ENCODE measurements at places on chromosomes 3 and 15.
A peak's percentile ranks its signal among the peaks of the same experiment; 100 is the strongest.

DNA sequence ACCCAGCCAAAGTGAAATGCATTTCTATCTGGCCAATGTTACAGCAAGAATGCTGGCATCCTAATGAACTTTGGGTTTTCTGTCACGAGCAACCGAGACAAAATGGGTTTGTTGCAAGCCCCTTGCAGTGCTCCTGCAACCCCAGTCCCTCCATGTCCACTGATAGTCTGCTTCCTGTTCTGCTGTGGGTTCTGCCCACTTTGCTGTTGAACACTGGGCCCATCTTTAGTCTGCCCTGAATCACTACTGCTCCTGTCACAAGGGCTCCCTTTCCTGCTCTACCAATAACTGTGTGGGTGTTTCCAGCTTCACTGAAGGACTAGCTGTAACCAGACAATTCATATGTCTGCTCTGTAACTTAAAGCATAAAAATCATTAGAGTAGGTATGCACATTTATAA is 12.7 kb upstream of the OXSR1 start:
- DNase-seq, result peak; percentile 86

DNA sequence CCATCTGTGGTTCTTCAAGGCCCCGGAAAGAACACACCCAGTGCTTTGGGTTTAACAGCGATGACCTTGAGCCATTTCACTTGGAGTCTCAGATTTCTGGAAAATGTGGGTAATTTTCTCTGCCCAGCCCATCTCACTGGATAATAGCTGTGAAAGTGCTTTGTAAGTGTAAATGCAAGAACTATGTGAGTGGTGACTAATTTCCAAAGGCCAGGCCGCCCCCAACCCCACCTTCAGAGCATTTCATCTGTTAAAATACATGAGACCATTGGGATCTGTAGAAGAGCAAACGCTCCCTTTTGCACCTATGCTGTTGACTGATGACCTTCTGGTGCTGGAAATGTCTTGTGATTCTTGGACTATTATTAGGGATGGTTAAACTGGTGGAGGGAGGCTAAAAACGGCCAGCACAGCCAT is 196.8 kb upstream of the LPP start:
- no peak for DNase-seq

DNA sequence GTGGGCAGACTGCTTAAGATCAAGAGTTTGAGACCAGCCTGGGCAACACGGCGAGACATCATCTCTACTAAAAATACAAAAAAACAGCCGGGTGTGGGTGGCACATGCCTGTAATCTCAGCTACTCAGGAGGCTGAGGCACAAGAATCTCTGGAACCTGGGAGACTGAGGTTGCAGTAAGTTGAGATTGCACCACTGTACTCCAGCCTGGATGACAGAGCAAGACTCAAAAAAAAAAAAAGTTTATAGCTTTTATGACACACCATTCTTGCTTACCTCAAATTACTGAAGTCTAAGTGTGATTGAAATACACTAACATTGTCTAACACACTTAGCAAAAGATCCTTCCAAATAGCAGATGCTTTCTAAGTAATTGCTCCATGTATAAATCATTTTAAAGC is 207.6 kb downstream of the STAG1 start:
- no peak for DNase-seq

DNA sequence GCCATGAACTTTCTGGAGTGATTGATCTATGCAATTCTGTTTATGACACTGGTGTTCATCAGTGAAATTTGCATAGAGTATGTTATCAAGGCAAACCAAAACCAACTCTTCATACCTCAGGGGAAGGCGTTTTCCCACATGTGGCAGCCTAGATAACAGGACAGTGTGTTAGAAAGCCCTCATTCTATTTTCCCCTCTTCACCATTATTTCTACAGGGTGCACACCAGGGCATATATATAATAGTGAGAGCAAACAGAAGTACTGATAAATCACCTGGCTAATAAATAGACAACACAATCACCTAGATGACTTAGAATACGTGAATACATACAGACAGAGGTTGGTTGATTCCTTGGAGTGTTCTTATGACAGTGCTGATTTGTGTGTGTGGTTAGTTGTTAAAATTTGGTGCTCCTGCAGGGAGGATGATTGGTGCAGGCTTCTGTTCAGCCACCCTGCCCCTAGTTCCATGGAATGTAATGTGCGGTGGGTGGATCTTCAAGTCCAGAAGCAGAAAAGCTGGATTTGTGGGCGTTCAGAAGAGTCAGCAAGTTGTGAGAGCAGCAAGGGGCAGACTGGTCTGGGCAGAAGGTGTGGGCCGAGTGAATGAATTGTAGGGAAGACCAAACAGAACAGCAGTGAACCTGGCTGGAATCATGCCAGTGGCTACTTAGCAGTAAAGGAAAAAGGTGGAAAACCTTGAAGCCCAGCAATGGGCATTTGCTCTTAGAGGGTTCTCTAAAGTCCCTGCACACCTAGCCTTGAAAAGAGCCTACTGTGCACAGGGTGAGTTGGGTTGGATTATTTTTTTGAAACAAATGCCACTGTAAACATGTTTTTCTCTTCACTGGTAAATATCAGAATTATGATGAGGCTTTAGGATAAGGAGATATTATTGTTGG is 11.7 kb upstream of the RARRES1 start:
- DNase-seq, result no peak

- no peak for DNase-seq
Measured at GRCh38 chr3:14324224-14324944, 78.0 kb upstream of the SLC6A6 start.

DNA sequence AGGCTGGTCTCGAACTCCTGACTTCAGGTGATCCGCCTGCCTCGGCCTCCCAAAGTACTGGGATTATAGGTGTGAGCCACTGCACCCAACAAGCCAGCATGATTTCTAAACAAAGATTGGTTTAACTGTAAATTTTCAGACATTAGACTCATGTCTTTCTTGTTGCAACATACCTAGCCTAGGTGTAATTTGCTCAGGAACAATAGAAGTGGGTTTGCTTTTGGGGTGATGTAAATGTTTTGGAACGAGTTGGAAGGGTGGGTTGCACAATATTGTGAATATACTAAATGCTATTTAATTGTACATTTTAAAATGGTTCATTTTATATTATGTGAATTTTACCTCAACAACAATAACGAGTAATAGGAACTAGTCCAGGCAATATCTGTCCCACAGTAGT is 7.1 kb downstream of the CCR4 start:
- no peak for DNase-seq

DNA sequence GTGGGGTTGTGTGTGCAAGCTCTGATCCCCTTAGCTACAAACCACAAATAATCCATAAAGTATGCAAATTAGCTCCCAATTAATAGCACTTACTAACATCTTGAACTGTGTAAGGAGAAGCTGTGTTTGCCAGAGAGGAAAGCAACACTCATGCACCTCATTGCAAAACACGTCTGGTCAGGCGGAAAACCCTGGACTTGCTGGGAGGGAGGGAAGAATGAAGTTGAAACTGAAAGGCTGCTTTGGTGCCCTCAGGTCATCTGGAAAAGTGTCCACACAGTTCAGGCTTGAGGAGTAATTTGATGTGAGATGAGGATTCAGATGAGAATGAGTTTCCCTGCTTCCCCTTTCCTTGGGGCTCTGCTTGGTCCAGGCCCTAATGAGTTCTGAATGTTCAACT is 185.5 kb upstream of the ANKRD28 start:
- DNase-seq, result no peak

- no peak for DNase-seq
Measured at GRCh38 chr3:149871855-149872254, 58.8 kb downstream of the RNF13 start.

- no peak for DNase-seq
Measured at GRCh38 chr3:54917174-54917573, 10.7 kb downstream of the LRTM1 start.

GRCh38 chr15:52495125-52495524 is 33.6 kb downstream of the MYO5A start:
- DNase-seq, result peak; percentile 16

DNA sequence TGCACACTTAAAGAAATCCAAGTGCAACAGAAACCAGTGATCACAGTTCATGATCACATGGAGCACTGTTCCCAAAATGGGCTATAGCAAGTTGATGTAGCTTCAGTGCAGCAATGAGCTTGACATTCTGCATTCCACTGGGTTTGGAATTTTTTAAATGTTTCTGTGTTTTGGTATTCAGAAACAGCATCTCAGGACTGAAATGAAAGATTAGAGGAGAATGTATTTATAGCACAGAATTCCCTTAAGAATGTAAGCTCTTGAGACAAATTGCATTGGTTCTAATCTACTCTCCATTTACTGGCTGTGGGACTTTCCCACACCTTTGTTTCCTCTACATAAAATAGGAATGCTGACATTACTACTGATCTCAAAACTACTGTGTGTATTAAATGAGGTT is 162.7 kb downstream of the FGF12 start:
- DNase-seq, result no peak

DNA sequence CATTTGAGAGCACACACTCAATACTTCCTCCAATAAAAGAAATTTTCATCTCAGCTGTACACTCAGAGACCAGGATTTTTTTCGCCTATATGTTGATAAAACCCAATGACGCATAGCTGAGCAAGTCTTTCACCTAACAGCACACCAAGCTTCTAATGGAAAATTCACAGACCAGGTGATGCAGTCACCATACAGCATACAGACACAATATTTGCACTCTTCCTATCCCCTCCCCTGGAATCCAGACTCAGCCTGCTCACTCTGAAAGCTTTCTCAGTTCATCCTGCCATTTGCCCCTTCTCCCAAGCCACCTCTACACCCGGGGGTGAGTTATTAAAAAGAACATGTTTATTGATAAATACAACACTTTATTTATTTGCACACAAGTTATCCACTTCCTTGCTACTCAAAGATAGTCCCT is 1.7 kb downstream of the TBC1D5 start:
- no peak for DNase-seq

DNA sequence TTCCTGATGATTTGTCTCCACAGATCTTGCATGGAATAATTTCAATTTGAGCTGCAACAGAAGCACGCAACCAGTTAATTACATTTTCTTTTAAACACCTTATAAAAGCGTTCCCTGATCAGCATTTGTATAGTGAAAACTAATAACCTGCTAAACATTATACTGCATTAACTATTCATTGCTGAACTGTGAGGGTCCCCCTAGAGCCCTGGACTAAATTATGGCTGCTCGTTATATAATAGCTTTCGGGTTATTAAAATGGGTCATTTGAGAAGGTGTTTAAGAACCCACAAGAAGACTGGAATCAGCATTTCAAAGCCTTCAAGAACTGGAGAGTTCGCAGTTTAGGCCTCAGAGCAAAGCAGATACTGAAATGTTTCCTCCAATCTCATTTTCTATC is 52.9 kb upstream of the ICE2 start:
- no peak for DNase-seq

DNA sequence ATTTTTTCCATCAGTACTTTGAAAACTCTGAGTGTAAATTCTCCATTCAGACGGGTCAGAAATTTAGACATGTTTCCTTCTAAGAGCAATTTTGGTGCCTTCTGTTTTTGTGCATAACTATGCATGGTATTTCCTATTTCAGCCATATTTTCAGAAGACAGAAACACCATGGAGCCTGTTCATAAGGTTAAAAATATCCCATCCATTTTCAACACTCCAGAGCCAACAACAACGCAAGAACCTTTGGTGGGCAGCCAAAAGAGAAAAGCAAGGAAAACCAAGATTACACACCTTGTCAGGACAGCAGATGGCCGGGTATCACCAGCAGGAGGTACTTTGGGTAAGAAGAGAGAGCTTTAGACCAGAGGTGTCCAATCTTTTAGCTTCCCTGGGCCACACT is 275.6 kb downstream of the BBX start:
- DNase-seq, result no peak

DNA sequence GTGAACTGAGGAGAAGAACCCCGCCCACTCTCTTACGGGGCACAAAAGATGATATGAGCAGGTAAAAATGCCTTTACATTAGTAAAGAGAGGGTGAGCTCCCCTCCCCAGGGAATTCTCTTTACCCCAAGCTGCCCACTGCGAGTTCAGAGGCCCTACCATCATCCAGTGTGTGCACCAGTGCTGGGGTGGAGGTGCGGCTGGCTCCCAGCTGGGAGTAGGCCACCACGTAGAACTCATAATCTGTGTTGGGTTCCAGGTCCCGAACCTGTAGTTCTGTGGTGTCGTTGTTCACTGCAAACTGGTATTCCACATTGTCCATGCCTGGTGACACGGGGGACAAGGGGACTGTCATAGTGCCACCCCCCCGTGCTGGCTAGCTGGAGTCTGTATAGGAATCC is 17.1 kb upstream of the IGDCC3 start:
- no peak for DNase-seq

DNA sequence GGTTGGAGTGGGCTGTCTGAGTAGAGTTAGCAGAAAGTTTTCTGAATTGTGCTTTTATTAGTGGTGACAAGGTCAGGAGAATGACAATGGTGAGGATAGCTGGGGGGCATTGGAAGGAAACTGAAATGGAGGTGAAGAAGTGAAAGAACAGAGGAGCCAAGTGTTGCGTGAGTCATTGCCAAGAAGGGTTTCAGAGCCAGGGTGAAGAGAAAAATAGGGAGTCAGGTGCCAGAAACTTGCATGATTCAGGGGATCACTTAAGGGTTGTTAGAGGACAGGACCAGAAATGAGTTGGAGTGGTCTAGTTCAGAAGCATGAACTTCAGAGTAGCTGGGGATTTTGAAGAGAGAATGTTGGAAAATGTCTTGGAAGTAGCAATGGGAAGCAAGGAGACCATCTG is 86.0 kb upstream of the GALNT15 start:
- no peak for DNase-seq

- no peak for DNase-seq
Measured at GRCh38 chr15:65365229-65365628, 12.6 kb downstream of the IGDCC3 start.

DNA sequence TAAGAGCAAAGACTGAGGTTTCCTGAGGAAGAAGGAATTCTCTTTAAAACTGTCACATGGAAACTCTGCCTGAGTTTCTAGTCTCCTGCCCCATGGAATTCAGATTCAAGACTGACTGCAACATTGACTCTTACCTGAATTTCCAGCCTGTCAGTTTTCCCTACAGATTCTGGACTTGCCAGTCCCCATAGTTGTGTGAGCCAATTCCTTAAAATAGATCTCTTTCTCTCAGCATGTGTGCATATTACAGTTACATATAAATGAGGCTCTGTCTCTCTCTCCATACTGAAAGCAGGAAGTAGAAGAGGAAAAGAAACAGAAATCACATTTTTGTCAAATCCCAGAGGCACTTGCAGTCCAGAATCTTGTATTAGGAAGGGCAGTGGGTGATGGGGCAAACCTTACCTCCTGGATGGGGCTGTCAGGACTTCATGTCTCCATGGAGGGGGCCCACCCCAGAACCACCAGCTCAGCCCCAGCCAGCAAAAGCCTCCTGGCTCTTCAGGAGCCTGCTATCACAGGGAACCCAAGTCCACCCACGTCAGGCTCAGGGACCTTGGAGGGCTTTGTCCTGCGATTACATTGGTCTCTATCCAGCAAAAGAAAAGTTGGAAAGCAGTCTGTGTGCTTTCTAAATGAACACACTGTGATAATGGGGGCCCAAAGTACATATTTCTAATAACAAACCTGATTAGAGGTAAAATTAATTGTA is 18.8 kb upstream of the GOLGA8J start:
- no peak for DNase-seq

Measured in inflammatory macrophage (primary cell).